ENCODE measurements at places on chromosomes 1 and 21. TPM values are rescaled to one million over a fixed set of nuclear protein-coding genes. Genes with fewer than 3 reads are reported as not detected.

The DNTTIP2 gene
- polyA plus RNA-seq, result 38.5 TPM

The ZBTB48 gene
- polyA plus RNA-seq, result 22.4 TPM

The C1orf56 gene
- polyA plus RNA-seq, result 15.6 TPM

The MRPS6 gene
- polyA plus RNA-seq, result 335 TPM

The SLAMF6 gene
- not detected for polyA plus RNA-seq

The CFHR3 gene
- polyA plus RNA-seq, result not detected

The RPTN gene
- not detected for polyA plus RNA-seq

The S100A3 gene
- polyA plus RNA-seq, result 0.86 TPM

The BTBD19 gene
- 2.1 TPM for polyA plus RNA-seq

The PRR9 gene
- not detected for polyA plus RNA-seq

The C1QTNF12 gene
- not detected for polyA plus RNA-seq

The IL20 gene
- not detected for polyA plus RNA-seq

The ARHGEF16 gene
- polyA plus RNA-seq, result 6.0 TPM

The FRRS1 gene
- polyA plus RNA-seq, result 1.2 TPM

The TCEANC2 gene
- 8.2 TPM for polyA plus RNA-seq

The HSPA6 gene
- not detected for polyA plus RNA-seq

The AUNIP gene
- 5.6 TPM for polyA plus RNA-seq

The OR2L3 gene
- not detected for polyA plus RNA-seq

The FBLIM1 gene
- 157 TPM for polyA plus RNA-seq

The VWA5B1 gene
- not detected for polyA plus RNA-seq

The FOXO6 gene
- 18.6 TPM for polyA plus RNA-seq

The SYT14 gene
- polyA plus RNA-seq, result 0.09 TPM

The OVAAL gene
- polyA plus RNA-seq, result 2.5 TPM

The TTC22 gene
- not detected for polyA plus RNA-seq

The LCE1C gene
- polyA plus RNA-seq, result not detected

The NCMAP gene
- not detected for polyA plus RNA-seq

The CCDC185 gene
- not detected for polyA plus RNA-seq

The REN gene
- polyA plus RNA-seq, result 3.5 TPM
